NCI-H2171 treated with DMSO at 0.1 percent for 48 hours (cell line): ENCODE measurements at places on chromosomes 5 and 9.

GRCh38 chr9:130689937-130690700 lies 3.5 kb upstream of the EXOSC2 start:
- DNase-seq = no peak

DNA sequence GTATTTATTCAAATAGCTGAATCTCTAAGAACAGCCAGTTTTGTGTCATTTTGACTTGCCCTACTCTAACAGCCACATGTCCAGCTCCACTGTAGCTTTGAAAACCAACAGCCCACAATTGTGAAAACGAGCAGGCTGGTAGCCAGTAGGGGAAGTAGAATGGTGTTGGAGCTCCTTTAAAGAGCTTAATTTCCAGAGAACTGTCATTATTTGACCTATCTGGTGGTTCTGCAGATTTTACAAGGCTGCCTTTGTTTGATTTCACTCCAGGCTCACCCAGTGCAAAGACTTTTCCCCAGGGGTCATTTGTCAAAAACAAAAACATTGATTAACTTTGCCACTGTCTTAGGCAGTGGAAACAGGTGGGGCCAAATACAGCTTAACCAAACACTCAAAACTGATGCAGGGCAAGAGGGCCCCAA lies 3.2 kb upstream of the PJA2 start:
- DNase-seq = no peak

GRCh38 chr5:14155075-14155474 lies 11.9 kb downstream of the TRIO start:
- DNase-seq = no peak

DNA sequence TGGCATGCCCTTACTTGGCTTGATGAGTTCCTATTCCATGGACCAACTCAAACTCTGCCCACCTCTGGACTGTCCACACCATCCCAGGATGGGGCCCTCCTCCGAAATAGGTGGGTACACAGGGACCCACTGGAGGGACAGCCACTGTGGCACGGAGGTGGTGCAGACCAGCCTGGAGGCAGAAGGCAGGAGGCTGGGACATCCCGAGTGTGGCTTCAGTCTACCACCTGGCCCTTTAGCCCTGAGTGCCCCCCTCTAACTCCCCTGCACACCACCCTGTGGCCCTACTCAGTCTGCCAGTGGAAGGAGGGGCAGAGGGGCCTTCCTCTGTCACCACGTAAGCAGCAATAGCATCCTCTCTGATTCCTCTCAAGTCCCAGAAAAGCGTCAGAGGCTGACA lies 3.7 kb downstream of the IL3 start:
- no peak for DNase-seq

- peak; percentile 18 for DNase-seq
Measured at GRCh38 chr5:94705427-94705826, 87.0 kb downstream of the SLF1 start.

DNA sequence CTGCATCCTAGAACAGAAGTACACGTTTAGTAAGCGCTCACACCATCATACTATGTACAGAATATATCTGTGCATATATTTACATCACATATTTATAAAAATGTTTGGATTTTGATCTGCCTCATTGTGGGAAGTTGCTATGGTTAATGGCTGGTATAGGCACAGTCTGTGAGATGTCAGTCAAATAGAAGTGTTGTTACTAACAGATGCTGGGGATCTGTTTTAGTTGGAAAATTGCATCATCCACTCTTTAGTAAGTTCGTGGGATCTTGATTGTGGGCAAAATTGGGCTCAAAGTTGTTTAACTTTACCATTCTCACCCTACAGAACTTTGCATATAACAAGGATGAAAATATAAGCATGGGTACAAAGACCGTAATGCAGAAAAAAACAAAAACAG lies 76.4 kb upstream of the DPYSL3 start:
- no peak for DNase-seq

DNA sequence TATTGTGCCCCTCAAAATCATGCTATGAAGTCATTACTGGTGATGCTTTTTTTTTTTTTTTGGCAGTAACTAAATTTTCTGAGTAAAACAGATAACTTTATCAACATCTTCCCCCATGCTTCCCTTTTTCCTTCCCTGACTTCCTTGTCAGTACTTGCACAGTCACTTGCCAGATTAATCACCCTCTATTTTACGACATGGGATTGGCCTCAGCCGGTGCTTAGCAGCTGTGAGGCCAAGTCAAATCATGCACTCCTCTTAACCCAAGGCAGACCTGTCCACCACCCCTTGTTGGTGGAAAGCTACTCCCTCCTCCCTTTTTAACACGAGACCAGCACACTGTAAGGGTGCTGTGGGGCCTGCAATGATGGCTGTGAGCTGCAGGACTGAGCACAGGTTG lies 118.0 kb upstream of the OTULINL start:
- DNase-seq = peak; percentile 21

DNA sequence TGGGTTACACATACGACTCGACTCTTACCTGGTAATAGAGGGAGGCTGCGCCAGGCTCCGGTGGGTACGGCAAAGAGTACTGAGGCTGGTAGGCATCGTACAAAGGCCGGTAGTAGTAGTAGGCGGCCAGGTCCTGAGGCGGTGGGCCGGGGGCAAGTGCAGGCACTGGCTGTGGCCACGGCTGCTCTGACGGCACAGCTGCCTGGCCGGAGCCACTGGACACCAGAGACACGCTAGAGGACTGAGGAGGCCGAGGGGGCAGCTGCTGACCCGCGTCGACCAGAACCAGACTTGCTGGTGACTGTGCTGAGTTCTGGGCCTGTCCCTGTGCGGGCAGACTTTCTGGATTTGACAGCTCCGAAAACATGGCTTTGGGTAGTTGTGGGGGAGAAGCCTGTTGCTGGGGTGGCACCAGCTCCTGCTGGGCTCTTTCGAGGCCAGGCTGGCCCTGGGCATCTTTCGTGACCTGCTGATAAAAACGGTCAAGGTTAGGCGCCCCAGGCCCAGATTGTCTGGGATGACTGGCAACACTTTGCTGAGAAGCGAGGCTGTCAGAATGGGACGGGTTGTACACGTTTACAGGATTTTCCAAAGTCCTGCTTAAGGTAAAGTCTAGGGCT lies 8.7 kb downstream of the SEC16A start:
- no peak for DNase-seq

DNA sequence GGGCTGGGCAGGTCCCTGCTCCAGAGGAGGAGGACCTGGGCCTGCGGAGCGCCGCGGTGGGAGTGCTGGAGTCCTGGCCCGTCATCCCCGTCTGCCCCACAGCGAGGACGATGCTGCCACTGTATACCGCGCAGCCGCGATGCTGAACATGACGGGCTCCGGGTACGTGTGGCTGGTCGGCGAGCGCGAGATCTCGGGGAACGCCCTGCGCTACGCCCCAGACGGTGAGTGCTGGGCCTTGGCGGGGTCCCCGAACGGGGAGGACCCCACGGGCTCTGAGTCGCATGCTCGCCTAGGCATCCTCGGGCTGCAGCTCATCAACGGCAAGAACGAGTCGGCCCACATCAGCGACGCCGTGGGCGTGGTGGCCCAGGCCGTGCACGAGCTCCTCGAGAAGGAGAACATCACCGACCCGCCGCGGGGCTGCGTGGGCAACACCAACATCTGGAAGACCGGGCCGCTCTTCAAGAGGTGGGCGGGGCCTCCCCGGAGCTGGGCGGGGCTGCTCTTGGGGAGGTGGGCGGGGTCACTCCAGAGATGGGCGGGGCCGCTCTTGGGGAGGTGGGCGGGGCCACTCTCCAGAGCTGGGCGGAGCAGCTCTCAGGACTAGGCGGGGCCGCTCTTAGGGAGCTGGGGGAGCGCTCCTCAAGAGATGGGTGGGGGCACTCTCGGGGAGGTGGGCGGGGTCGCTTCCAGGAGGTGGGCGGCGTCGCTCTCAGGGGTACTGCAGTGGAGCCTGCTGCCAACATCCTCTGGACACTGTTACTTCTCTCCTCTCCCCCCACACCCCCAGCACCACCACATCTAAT lies 13.1 kb downstream of the LRRC26 start:
- no peak for DNase-seq

DNA sequence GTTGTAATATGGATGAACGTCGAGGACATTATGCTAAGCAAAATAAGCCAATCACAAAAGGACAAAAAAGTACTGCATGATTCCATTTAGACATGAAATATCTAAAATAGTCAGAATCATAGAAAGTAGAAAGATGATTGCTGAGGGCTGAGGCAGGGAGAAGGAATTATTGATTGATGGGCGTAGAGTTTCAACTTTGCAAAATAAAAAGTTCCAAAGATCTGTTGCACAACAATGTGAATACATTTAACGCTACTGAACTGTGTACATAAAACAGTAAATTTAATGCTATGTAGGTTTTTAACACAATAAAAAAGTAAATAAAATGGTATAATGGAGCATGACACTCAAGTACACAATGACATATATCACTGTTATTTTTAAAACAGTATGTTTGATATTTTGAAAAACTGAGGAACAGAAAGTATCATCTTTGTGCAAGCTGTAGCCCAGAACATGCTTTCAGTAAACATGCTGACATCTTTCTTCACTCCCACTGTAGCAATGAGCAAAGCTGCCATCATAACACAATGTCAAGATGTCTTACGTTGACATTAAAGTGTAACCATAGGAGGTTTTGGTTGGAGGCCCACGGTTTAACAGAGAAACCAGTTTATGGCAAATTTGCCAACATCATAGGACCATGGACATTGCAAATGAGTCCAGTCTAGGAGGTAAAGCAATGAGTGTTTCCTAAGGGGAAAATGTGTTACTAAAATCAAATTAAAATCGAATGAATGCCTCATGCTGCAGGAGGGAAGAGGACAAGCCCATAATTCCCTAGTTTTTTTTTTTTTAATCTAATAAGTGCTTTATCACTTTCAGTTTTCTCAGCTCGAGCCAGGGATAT lies 125.8 kb upstream of the SGCD start:
- no peak for DNase-seq

DNA sequence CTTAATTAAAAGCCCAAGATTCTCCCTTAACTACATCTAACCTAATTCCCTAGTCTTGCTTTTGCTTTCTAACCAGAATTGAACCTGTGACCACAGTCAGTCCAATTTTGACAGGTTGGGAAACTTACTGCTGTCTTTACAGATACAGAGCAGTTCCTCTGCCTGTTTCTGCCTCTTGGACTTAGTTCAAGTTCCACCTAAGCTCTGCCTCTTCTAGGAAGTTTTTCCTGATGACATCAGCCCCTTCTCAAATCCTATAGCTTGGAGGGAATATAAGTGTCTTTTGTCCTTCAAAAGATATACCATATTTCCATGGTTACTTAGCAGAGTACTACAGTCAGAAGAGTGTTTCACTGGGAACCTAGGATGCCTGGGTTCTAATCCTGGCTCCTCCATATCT lies 31.7 kb downstream of the BRINP1 start:
- DNase-seq = no peak

GRCh38 chr5:39654715-39655114 lies 229.9 kb upstream of the DAB2 start:
- no peak for DNase-seq

DNA sequence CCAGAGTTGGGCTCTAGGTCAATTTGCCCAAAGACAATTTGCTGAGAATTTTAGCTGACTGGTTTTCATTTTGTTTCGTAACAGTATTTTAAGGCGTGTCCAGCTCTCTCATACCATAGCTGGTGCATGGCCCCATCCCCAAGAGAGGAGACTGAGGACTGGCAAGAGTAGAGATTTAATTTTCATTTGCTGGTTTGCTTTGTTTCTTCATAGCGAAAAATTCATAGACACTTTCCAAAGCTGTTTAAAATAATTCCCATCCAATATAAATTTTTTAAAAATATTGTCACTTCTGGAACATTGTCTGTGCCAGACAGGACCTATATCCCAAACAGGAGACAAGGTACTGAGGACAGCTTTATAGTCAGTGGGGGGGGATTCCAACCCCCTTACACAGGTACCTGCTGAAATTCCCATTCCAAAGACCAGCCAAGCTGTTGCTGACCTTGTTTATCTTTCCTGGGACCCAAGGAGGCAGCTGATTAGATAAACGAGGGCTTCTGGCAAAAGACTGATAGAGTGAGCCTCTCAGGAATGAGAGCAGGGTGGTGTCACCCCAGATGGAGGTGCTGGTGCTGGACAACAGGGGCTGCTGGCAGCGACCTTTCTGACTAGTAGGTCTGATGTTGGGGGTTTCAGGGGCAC lies 6.8 kb upstream of the ANGPTL2 start:
- no peak for DNase-seq

DNA sequence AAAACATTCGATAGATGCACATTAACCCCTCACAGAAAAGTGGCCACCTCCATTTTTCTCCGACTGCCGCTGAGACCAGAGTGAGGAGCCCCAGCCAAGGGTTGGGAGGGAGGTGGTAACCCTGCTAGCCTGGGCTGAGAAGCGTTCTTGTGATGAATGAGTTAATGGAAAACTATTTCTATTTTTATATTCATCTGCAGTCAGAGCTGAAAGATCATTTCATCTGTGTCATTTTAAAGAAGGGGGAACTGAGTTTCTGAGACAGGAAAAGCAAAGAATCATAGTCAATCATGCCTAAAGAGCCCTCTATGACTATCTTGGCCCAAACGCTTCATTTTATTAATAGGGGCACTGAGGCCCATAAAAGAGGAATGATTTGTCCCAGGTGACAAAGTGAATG lies 229.5 kb downstream of the PAPPA start:
- DNase-seq = no peak

DNA sequence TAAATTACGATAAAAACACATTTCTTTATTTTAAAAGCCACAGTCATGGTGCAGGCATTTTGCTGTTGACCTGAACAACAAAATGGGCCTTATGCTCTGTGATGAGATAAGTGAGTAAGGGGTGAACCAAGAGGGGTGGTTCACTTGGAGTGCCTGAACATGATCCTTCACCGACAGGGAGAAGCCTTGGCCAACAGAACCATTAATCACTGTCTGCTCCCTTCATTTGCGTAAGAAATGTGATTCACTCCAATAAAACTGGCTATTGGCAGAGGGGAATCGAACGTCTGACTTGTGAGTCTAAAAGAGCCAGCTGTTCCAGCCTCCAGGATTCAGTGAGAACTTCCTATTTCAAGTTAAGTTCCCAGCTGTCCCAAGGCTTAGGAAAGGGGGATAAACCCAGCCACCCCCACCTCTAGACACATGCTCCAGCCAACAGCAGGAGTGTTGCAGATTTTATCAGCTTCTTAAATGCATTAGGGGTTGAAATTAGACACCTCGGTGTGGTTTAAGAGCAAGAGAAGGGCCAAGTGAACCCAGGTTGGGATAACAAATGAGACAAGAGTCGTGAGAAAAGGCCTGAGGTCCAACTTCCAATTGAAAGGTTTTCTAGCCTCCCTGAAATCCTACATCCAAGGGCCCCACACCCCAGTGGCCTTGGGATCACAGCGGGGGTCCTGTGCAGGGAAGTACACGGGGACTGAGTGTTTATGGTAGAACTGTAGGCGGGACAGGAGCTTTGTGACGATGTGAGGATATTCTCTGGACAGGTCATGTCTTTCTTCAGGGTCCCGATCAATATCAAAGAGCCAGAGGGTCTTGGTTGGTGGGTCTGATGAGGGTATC lies 131.4 kb upstream of the LHFPL2 start:
- peak; percentile 61 for DNase-seq

- DNase-seq = no peak
Measured at GRCh38 chr5:131957721-131958441, 12.4 kb upstream of the MEIKIN start.

GRCh38 chr9:85430659-85431338 lies 311.0 kb downstream of the AGTPBP1 start:
- DNase-seq = no peak

- DNase-seq = peak; percentile 51
Measured at GRCh38 chr5:10655161-10655971, 91.5 kb downstream of the ANKRD33B start.

- DNase-seq = no peak
Measured at GRCh38 chr5:150469718-150470469, 20.4 kb upstream of the RPS14 start.
